ENCODE measurements at places on chromosomes 3 and 15.

- DNase-seq = no peak
These were observed 37.8 kb upstream of the MED12L start for GRCh38 chr3:151047636-151048035.

- DNase-seq = no peak
These were observed 228.7 kb downstream of the SLCO3A1 start for GRCh38 chr15:92082006-92082843.

GRCh38 chr3:61250784-61251173 is 473 bp downstream of the FHIT start:
- DNase-seq = no peak

- no peak for DNase-seq
These were observed 35.6 kb upstream of the LIPC start for GRCh38 chr15:58396181-58396580.

- no peak for DNase-seq
These were observed 3.8 kb upstream of the KCNMB2 start for GRCh38 chr3:178532476-178532875.

GRCh38 chr3:123085932-123086627 is 19.3 kb downstream of the PDIA5 start:
- DNase-seq = no peak

DNA sequence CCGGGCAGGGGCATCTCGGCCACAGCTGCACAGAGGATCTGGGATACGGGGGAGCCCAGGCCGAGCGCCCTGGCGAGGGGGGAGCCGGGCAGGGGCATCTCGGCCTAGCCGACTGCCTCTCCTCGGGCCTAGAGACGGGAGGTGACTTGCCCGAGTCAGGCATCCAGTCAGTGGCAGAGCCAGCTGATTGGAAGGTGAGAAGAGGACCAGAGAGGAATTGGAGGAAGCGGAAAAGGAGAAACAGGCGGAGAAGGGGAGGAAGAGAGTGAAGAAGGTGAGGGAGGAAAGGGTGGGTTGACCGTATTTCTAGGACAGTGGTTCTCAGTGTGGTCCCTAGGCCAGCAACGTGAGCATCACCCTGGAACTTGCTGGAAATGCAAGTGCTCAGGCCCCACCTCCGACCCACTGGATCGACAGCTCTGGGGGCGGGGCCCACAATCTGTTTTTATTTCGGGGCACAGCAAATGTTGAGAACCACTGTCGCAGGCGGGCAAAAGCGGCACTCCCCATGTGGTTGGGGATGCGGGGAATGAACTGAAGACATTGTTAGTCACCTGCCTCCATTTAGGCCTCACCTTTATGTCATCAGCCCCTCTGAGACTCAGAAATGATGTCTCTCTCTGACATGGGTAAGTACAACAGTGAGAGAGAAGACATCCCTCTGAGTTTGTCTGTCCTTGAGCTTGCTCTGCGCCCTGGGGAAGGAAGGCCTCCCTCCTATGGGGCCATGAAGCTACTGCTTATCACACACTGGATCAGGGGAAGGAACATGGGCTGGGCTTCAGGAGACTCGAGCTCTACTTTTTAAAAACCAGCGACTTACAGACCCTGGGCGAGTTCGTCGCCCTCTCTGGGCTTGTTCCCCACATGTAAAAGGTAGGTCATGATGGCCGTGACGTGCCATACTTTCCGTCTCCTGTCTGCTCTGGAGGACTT is 1.0 kb upstream of the MELTF start:
- DNase-seq = no peak

DNA sequence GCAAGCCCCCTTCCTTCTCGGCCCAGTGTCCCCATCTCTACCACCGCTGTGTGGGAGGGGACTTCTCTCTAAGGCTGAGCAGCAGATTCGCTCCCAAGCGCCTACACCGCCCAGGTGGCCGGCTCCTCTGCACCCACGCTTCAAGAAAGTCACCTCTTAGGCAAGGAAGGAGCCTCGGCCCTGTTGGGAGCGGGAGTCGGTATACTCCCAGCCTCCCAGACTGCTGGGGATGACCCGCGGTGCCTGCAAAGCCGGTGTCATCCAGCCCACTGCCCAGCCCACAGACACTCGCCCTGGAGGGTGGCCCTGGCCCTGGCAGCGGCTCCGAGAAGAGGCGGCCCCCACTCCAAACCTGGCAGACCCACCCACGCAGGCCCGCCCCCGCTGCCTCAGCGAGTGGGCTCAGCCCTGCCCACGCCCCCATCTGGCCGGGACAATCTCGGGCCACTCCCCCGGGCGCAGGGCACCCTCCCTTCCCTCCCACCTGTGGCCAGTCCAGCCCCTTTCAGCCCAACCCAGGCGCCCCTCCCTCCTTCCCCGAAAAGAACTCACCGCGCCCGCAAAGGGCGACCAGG is 396 bp downstream of the CHRNB4 start:
- DNase-seq = no peak

- no peak for DNase-seq
These were observed 59.5 kb downstream of the ZNF609 start for GRCh38 chr15:64519897-64520296.

DNA sequence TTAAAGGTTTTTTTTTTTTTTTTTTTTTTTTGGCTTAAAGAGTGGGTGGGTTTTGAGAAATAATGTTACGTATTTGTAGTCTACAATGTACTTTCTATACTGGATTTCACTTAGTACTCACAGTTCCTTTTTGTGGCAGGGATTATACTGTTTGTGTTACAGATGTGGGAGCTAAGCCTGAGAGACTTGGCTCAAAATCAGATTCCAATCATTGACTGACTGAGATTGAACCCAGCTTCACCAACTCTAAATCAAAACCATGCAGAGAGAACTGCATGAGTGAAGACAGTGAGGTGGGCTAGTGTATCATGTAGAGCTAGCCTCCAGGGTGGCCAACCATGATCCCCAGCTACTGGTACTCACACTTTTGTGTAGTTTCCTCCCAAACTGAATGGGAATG is 68.0 kb downstream of the TMEM108 start:
- no peak for DNase-seq

GRCh38 chr3:79297245-79297960 is 470.4 kb downstream of the ROBO1 start:
- no peak for DNase-seq

DNA sequence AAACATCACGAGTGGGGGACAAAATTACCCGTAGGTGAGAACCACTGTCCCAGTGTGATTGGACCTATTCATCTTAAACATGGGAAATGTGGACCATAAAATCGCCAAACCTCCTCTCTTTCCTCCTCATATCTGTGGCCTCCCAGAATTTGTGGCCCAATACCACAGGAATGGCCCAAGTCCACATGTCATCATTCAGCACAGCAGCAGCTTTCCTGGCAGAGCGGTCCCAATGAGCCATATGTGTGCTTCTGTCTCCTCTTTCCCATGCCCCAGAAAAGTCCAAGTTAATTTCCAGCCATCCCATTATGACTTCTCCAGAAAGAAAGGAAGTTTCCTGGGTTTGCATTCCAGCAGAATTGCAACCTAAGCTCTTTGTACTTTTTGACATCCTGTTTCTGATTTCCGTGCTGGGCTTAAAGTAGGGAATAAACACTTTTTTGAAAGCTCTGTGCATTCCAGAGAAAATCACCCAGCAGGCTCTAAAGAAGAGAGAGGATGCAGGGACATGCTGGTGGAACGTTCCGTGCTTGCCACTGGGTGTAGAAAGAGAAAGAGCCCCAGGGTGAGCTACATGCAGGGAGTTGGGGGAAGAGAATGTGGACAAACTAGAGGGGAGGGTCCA is 259.4 kb upstream of the PROK2 start:
- DNase-seq = no peak

- DNase-seq = no peak
These were observed 154.0 kb upstream of the SYNPR start for GRCh38 chr3:63124090-63124489.

- no peak for DNase-seq
These were observed 10.6 kb downstream of the TP63 start for GRCh38 chr3:189641776-189642175.

- no peak for DNase-seq
These were observed 231.6 kb downstream of the ZIC1 start for GRCh38 chr3:147640781-147641180.

- DNase-seq = no peak
These were observed 605.0 kb downstream of the NLGN1 start for GRCh38 chr3:174002543-174002942.

GRCh38 chr3:23372285-23372684 is 169.2 kb downstream of the UBE2E2 start:
- no peak for DNase-seq

DNA sequence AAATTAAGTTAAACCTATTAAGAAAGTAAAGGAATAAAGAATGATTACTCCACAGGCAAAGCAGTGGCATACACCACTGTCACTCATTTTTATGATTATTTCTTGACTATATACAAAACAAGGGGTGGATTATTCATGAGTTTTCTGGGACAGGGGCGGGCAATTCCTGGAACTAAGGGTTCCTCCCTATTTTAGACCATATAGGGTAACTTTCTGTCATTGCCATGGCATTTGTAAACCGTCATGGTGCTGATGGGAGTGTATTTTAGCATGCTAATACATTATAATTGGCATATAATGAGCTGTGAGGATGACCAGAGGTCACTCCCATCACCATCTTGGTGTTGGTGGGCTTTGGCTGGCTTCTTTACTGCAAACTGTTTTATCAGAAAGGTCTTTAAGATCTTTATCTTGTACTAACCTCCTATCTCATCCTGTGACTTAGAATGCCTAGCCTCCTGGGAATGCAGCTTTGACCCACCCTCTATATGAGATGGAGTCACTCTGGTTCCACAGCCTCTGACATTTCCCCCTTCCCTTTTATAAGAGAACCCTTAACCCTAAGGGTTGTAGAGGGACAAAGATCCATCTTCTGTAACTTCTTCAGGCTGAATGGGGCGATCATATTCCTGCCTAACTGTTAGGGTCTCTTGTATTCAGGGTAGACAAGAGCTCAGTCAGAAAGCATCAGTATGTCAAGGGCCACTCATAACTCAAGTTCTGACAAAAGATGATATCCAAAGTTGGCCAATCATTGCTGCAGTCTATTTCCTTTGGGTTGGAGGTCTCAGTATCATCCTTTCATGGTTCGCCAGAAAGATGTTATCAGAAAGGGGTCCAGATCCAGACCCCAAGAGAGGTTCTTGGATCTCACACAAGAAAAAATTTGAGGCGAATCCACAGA is 79.5 kb upstream of the LIPC start:
- DNase-seq = no peak

- no peak for DNase-seq
These were observed 3.7 kb upstream of the ZBTB47 start for GRCh38 chr3:42649783-42650182.

GRCh38 chr3:93924491-93924890 is 49.2 kb downstream of the PROS1 start:
- no peak for DNase-seq

DNA sequence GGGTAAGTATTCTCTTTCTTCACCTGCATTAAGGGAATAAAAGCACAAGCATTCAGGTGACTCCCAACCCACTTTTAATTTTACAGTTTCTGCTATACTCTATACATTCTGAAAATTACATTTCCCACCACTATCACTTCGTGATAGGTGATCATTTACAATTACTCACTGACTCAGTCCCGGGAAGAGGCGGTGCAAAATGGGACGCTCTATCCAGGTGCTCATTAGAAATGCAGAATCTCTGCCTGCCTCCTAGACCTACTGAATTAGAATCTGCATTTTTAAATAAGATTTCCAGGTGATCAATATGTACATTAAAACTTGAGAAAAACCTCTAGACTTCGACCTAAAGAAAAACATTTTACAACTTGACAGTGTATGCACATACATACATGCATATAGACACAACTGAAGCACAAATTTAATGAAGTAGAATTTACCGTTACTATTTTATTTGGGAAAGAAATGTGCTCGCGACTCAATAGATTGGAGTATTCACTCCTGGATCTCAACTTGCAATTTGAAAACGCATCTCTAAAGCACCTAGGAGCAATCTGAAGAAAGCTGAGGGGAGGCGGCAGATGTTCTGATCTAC is 598 bp upstream of the TGFBR2 start:
- DNase-seq = no peak

DNA sequence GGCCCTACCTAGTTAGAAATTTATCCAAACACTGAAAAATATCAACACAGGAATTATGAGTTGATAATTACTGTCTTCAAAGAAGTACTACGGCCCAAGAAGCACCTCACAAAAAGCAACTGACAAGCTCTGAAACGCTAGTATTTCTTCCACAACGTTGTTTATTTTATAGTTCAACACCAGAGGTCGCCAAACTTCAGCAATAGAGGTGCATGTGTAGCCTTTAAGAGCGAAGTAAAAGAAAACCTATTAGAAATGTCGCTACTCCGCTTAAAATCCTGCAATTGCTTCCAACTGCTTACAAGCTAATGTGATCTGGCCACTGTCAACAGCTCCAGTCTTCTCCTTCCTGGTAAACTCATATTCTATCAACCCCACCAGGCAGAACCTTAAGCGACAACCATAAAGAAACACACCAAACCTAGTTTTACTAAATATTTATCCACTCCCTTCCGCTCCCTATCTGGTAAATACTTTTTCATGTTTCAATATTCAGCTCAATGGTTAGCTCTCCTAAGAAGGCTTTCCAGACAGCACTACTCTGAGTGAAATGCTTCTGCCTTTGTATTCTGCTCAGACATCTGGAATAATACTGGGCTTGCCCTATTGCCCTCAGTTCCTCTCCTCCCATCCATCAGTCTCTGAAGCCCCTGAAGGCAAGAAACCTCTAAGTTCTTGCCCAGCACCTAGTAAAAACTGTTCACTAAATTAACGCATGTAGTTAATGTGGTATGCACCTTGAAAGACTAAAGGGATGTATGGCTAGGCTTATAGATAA is 110.2 kb downstream of the NR1I2 start:
- DNase-seq = no peak
